ENCODE measurements at places on chromosomes 4 and X.

DNA sequence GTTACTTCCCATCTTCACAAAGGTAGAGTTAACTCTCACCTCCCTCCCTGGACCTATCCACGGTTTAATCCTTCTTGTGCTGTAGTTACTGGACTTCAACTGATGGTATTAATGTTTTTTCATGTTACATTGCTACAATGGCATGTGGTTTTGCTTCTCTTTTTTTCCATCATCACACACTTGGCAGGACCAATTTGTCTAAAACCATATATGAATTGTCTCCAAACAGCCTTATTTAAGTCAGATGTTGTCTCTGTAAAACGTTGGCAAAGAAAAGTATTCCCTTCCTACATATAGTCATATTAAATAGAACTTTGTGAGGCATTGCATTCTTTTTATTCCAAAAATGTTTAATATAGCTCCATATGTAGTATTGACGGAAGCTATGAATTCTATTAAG lies 15.5 kb downstream of the PRRG1 start:
- no peak for DNase-seq

- DNase-seq: no peak
Observed at GRCh38 chr4:155164718-155165117, 43.7 kb upstream of the NPY2R start.

DNA sequence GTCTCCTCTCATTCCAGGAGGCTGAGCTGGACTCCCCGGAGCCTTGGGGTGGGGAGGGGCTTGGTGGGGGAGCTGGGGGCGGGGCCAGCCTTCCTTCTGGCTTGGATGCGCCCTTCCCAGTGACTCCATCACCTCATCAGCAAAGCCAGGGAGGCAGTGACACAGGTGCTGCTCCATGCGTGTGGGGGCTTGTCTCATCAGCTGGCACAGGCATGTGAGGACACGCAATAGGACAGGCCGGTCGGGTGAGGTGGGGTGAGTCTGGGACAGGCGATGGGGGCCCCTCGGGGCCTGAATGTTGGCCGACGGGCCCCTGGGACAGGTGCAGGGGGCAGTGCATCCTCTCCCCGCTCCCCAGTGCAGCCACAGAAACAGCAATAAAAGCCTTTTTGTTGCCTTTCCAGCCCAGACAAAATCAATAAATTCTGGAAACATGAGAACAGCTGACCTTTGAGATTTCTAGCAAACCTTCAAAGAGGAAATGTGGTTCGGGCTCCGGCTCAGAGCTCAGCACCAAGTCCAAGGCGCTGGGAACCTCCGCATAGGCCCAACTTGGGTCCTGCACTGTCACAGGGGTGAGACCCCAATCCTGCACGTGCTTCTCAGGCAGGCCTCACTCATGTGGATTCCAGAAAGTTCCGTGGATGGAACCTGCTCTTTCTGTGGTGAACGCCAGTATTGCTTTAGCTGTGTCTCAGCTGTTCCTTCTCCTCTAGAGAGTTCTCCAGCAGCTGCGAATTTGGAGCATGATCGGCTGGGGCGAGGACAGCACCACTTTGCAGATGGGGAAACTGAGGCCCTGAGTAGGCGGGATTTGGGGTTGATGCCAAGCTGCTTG lies 18.5 kb downstream of the ADRA2C start:
- no peak for DNase-seq

DNA sequence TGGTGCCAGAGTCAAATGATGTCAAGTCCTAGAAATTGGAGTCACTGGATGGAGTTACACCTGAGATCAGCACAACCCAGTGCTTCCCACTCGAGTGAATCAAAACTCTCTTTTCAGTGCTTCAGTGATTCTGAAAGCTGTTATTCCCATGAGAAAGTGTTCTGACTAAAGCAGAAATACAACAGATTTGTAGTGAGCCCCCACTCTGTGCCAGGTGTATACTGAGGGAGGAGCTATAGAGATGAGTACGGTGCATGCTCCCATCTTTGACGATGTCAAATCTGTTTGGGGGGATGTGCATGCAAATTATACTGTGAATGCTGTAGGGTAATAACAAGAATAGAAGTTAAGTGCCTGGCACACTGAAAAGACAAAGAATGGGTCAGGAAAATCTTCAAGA lies 330.2 kb downstream of the HS3ST1 start:
- DNase-seq: no peak

DNA sequence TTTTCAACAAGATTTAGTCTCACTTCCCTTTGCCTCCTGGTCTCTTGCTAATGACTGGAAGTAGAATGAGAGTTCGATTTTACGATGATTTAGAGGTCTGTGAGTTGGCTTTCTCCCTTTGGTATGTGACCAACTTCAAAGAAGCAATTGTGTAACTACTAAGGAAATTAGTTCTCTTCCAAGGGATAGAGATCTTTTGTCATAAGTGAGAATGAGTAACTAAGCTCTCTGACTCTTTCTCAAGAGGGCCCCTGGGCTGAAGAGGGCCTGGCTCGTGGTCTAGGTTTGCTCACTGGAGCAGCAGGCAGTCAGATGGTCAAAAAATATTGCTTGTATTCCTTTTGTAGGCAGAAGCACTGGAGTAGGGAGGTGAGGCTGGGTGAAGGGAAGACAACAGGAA lies 176.3 kb downstream of the ENOX2 start:
- no peak for DNase-seq

- peak; percentile 74 for DNase-seq
Observed at GRCh38 chr4:81314196-81314896, 99.3 kb upstream of the PRKG2 start.

GRCh38 chr4:87532907-87533306 lies 3.7 kb upstream of the SPARCL1 start:
- no peak for DNase-seq

GRCh38 chrX:136674270-136674985 lies 26.5 kb downstream of the CD40LG start:
- DNase-seq: no peak

- no peak for DNase-seq
Observed at GRCh38 chr4:163495900-163496299, 1.4 kb downstream of the TMA16 start.

GRCh38 chr4:53688186-53688790 lies 97.0 kb upstream of the LNX1 start:
- DNase-seq: peak; percentile 91

GRCh38 chr4:36771411-36772153 lies 473.0 kb upstream of the NWD2 start:
- DNase-seq: no peak

DNA sequence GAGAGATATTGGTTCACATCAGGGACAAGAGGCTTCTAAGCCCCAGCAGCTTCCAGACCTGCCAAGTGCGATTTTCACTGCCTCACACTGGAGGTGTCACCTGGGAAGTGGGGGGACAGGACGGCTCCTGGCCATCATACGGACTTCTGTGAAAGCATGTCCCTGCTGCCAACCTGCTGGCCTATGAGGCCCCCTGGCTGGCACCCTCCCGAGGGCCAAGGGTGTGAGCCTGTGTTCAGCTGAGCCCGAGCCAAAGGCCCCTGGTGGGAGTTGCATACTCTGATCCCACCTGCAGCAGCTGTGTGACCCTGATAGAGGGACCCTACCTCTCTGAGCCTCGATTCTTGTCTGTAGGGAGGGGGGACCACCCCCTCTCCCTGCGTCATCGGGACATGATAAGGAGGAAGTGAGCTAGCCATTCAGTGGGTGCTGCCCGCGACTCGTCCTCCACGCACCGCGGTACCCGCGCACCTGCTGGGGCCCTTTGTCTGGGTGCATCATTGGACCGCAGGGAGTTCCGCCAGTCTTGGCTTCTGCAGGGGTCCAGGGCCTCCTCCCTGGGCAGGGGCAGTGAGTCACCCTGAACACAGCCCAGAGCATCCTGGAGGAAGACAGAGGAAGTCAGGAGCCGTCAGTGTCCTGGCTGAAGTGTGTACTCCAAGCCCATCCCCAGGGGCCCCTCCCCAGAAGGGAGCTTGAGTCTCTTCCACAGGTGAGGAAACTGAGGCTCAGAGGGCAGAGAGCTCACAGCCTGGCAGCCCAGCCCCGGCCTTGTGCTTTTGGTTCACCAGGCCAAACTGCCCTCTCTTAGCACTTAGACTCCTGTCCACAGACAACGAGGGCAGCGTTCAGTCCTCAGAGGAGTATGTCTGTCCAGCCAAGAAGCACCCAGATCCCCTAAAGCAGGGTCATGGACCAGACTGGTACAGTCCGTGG lies 24.1 kb downstream of the C4orf50 start:
- DNase-seq: no peak

DNA sequence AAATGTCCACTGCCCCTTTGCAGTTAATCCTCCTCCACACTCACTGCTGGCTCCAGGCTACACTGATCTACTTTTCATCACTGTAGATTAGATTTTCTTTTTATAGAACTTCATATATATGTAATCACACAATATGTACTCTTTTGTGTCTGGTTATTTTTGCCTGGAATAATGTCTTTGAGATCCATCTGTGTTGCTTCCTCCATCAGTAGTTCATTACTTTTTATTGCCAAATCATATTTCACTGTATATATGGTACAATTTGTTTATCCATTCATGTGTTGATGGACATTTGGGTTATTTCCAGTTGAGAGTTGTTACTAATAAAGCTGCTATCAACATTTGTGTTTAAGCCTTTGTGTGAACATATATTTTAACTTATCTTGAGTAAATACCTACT lies 126.4 kb upstream of the SMIM10 start:
- DNase-seq: no peak

- no peak for DNase-seq
Observed at GRCh38 chr4:99885063-99885664, 9.1 kb downstream of the LAMTOR3 start.

DNA sequence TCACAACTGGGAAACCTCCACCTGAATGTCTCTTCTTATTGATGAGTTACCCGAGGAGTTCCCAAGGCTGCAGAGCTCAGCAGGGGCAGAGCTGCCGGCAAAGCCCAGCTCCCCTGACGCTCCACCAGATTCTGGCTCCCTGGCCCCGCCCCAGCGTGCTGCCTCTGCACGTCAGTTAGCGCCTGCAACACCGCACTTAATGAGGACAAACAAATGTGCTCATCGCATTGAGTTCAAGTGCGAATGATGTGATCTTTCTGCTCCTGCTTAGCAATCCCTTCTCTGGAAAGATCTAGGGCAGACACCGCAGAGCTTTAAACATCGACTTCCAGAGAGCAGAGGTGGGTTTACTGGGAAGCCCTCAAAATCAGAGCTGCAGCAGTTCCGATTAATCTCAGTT lies 55.5 kb upstream of the FBXW7 start:
- DNase-seq: peak; percentile 21

GRCh38 chr4:30943356-30943755 lies 223.2 kb downstream of the PCDH7 start:
- DNase-seq: no peak

GRCh38 chr4:89572224-89572858 lies 264.6 kb downstream of the SNCA start:
- DNase-seq: no peak

GRCh38 chr4:118845552-118846050 lies 9.7 kb upstream of the SEC24D start:
- no peak for DNase-seq

DNA sequence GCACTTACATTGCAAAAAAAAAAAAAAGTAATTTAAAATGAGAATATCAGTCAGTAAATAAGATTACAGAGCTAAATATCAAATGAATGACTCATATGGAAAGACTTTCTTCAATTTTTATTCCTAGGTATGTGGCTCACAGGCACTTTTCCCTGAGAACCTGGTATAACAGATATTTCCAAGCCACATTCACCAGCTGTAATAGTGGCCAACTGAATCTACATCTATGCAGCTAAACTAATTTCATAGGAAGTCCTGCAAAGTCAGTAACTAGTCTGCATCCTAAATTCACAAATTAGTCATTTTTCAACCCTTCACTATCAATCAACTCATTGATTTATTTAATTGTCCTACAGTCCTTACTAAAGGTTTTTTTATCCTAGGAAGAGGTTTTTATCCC lies 5.6 kb downstream of the PDE5A start:
- no peak for DNase-seq

DNA sequence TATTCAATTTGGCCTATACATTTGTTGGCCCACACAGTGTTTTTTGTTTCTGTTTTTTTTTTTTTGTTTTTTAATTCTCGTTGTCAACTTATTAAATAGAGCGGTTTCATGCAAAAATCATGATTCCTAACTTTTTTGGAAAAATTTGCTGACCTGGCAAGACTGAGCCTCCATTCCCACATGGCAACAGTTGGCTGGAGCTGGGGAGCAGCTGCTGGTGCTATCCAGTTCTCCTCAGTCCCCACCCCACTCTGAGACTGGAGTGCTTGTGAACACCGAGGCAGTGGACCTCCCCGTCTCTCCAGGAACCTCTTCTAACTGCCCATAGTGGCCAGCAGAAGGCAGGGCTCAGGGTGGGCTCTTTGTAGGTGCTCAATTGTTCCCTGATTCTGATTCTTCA lies 95.7 kb upstream of the OTUD4 start:
- DNase-seq: no peak

DNA sequence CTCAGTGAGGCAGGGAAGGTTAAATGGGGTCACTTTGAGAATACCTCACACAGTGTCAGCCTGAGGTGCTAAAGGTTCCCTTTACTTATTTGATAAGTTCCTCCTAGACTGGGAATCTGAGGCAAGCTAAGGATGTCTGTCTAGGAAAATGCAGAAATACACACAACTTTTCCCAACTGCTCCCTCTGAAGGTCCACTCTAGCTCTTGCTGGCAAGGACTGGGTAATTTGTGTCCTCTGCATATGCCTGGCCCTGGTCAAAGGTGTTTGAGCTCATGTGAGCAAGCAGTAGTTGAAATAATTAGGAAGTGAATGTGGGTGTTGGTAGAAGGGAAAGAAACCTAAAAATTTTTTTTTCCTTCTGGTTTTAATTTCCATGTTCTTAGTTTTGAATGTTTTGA lies 21.3 kb downstream of the TXLNG start:
- DNase-seq: peak; percentile 63

DNA sequence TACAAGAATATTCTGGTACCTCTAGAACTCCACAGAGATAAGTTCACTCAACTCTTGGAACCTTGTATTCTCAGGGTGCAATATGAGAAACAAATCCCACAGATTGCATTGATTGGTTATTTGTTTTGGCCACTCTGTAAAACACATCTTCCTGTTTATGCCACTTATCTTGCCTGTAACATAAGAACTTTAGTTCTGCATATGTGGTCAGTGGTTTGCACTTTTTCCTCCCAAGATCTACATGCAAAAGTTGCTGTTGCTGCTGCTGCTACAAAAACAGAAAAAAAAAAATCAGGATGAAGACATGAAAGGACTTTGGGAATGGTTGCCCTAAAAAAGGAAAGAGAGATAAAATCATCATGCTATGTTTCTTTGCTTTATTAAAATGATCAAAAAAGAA lies 9.6 kb downstream of the ODAPH start:
- no peak for DNase-seq
